ENCODE measurements at places on chromosomes 3 and 15. TPM values are rescaled to one million over a fixed set of nuclear protein-coding genes. Genes with fewer than 3 reads are reported as not detected.

The POMGNT2 gene
- 51.5 TPM for total RNA-seq

The IL17RB gene
- total RNA-seq: 2.3 TPM

The PPP1R2 gene
- total RNA-seq: 150 TPM

The TGM4 gene
- 1.2 TPM for total RNA-seq

The HRG gene
- not detected for total RNA-seq

The BUB1B gene
- 96.4 TPM for total RNA-seq
